Esophagus muscularis mucosa (tissue), 4 donors: ENCODE measurements at places on chromosomes 1 and 21. TPM values are rescaled to one million over a fixed set of nuclear protein-coding genes. Genes with fewer than 3 reads are reported as not detected.

CRYAA gene
- not detected for total RNA-seq

RNU1-3 gene
- total RNA-seq, result under 0.01 TPM

OLFM3 gene
- 0.26 TPM for total RNA-seq

ACTL8 gene
- total RNA-seq, result not detected

USP48 gene
- total RNA-seq, result 38.0 TPM

LRRC3 gene
- 6.6 TPM for total RNA-seq

LDLRAD2 gene
- total RNA-seq, result not detected

GRCh38 chr1:212683357-212683722 lies 16.3 kb downstream of the BATF3 start:
- no peaks in the 10 kb centered on the region for H3K27me3 ChIP-seq
- no peak overlapping the region for H3K4me3 ChIP-seq
- no peak overlapping the region for H3K27ac ChIP-seq
- H3K36me3 ChIP-seq, result no peaks in the 10 kb centered on the region
- no peaks in the 10 kb centered on the region for H3K4me1 ChIP-seq

DNA sequence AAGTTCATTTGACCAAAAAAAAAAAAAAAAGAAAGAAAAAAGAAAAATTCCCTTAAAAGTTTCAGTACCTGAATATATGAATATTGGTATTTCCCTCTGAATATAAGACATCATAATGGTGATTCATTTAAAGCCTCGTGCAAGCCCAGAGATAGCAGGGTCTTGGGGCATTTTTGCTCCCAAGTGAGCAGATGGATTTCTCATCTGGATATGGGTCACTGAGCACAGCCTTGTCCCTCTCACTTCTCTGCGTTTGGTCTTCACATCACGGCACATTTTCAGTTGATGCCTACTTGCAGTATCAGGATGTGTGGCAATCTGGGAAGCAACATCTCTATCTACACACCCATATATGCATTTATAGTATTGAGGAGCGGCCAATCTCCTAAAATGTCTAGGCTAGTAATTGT lies 12.7 kb downstream of the CD58 start:
- H3K4me1 ChIP-seq, result peaks cover 15% of the 10 kb centered on the region
- H3K27ac ChIP-seq, result no peak overlapping the region
- no peak overlapping the region for H3K4me3 ChIP-seq
- no peaks in the 10 kb centered on the region for H3K27me3 ChIP-seq

- no peaks in the 10 kb centered on the region for H3K36me3 ChIP-seq
- H3K27me3 ChIP-seq, result no peaks in the 10 kb centered on the region
- no peak overlapping the region for H3K27ac ChIP-seq
- H3K4me3 ChIP-seq, result no peak overlapping the region
- H3K4me1 ChIP-seq, result no peaks in the 10 kb centered on the region
- no peak for DNase-seq
These were observed 714.9 kb downstream of the ADGRL2 start for GRCh38 chr1:82515650-82516049.

- H3K36me3 ChIP-seq, result no peaks in the 10 kb centered on the region
- H3K4me3 ChIP-seq, result no peak overlapping the region
- no peaks in the 10 kb centered on the region for H3K4me1 ChIP-seq
- DNase-seq, result no peak
These were observed 45.2 kb downstream of the AJAP1 start for GRCh38 chr1:4699376-4700301.

- H3K36me3 ChIP-seq, result no peaks in the 10 kb centered on the region
- H3K4me1 ChIP-seq, result peaks cover 14% of the 10 kb centered on the region
- H3K4me3 ChIP-seq, result no peak overlapping the region
These were observed 469.3 kb downstream of the LTN1 start for GRCh38 chr21:28523367-28523766.

DNA sequence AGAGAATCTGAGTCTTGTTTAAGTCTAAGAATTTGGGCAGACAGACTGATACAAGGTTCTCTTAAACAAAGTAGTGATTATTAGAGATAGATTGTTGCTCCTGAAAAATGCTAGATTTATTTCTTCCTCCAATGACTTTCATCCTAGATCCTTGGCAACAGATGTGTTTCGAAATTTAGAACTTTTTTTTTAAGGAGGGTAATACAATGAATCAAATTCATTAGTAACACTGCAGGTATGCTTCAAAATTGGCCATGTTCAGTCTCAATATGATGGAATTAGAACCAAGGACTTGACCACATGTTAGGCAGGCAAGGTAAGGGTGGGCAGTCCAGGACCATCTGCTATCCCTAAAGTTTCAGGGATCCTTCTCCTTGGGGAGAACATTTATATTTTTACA lies 4.5 kb upstream of the LCE1F start:
- H3K27me3 ChIP-seq, result no peaks in the 10 kb centered on the region
- no peaks in the 10 kb centered on the region for H3K4me1 ChIP-seq
- no peak overlapping the region for H3K27ac ChIP-seq
- DNase-seq, result no peak
- no peaks in the 10 kb centered on the region for H3K36me3 ChIP-seq

DNA sequence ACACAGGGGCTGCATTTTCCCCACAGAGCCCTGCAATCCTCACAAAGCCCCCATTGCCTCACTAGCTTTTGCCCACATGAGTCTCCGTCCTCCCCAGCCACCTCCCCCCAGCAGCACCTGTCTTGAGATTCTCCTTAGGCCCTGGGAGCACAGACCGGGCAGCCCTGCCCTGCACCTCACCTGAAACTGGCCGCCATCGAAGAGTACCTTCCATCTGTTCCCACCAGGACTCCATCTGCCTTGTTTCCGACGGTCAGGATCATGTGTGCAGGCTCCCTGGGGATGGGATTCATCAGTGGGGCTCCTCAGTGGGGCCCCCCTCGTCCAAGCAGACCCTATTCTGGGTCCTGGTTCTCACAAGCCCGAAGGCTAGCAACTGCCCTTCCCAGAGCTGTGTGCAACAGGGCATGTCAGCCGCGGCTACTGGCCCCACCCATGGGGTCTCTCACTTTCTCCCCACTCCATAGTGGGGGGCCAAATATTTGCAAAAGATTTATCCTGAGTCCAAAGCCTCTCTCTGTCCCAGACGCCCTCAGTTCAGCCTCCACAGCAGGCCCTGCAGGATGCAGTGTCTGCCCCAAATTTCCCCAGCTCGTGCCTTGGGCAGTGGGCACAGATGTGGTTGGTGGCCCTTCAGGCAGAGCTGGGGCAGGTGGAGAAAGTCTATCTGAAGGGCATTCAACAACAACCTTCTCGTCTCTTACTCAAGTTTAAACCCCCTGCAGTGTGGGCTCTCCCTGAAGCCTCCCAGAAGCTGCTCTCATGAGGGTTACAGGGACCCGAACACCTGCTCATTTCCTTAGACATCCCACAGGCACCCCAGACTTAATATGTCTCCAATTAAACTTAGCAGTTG lies 4.8 kb downstream of the PDZK1IP1 start:
- H3K27ac ChIP-seq, result no peak overlapping the region
- no peak overlapping the region for H3K4me3 ChIP-seq
- H3K4me1 ChIP-seq, result peaks cover 7% of the 10 kb centered on the region
- no peaks in the 10 kb centered on the region for H3K36me3 ChIP-seq

GRCh38 chr1:31405578-31406245 lies 7.3 kb upstream of the SERINC2 start:
- no peak overlapping the region for H3K27ac ChIP-seq
- no peak for DNase-seq
- H3K4me3 ChIP-seq, result no peak overlapping the region
- no peaks in the 10 kb centered on the region for H3K27me3 ChIP-seq
- no peaks in the 10 kb centered on the region for H3K36me3 ChIP-seq
